ENCODE measurements at places on chromosomes 1 and 21. TPM values are rescaled to one million over a fixed set of nuclear protein-coding genes. Genes with fewer than 3 reads are reported as not detected.

DNA sequence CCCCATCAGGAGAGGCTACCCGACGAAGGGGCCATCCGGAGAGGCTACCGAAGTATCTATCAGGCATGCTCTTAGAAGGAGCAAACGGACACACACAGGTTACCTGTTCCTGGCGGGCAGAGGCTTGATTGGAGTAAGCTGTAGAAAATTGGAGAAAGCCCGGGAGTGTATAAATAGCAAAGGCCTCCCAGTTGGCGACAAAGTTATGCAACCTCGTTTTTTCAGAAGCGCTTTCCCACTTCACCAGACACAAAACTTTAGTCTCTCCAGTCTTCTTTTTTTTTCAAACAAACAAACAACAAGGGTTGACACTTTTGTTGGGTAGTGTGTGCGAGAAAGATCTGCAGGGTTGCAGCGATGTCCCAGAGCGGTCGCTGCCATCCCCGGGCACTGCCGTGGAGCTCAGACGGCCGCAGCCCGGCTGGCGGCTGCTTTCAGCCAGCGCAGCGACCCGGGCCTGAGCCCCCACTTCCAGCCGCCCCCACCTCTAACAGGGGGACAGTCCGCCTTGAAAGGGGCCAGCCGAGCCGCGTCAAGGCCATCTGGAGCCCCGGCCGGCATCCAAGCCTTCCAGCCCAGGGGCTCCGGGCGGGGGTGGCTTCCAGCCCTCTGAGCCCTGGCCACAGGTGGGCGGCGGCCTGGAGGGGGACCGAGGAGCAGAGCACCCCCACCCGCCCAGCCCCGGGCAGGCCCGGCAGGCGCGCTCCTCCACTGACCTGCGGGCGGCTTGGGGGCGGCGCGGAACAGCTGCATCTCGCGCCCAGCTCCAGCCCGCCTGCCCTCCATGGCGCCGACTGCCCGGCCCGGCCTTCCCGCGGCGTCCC lies 616 bp downstream of the MCOLN3 start:
- peak; percentile 19 for DNase-seq
- H3K4me1 ChIP-seq: peaks cover 31% of the 10 kb centered on the region
- H3K27ac ChIP-seq: no peak overlapping the region
- peak overlapping the region; percentile 30 for H3K4me3 ChIP-seq

GRCh38 chr21:45304476-45304830 lies 16.8 kb upstream of the POFUT2 start:
- DNase-seq: no peak
- H3K4me1 ChIP-seq: peaks cover 17% of the 10 kb centered on the region
- H3K4me3 ChIP-seq: no peak overlapping the region
- H3K27me3 ChIP-seq: no peaks in the 10 kb centered on the region
- H3K36me3 ChIP-seq: no peaks in the 10 kb centered on the region

GRCh38 chr1:150429805-150430204 lies 57.4 kb upstream of the TARS2 start:
- peaks cover 11% of the 10 kb centered on the region for H3K36me3 ChIP-seq
- peak overlapping the region; percentile 8 for H3K27ac ChIP-seq
- no peak for DNase-seq
- no peaks in the 10 kb centered on the region for H3K27me3 ChIP-seq

The AKNAD1 gene
- total RNA-seq: not detected

The PDE4B gene
- 46.8 TPM for total RNA-seq

- no peak overlapping the region for H3K4me3 ChIP-seq
- no peak for DNase-seq
- H3K4me1 ChIP-seq: peaks cover 22% of the 10 kb centered on the region
Measured at GRCh38 chr1:173426057-173426456, 51.1 kb upstream of the PRDX6 start.

The ANGPTL7 gene
- total RNA-seq: not detected

The TP73 gene
- 2.6 TPM for total RNA-seq
